HFF-Myc (cell line): ENCODE measurements at places on chromosomes 1 and 21.

DNA sequence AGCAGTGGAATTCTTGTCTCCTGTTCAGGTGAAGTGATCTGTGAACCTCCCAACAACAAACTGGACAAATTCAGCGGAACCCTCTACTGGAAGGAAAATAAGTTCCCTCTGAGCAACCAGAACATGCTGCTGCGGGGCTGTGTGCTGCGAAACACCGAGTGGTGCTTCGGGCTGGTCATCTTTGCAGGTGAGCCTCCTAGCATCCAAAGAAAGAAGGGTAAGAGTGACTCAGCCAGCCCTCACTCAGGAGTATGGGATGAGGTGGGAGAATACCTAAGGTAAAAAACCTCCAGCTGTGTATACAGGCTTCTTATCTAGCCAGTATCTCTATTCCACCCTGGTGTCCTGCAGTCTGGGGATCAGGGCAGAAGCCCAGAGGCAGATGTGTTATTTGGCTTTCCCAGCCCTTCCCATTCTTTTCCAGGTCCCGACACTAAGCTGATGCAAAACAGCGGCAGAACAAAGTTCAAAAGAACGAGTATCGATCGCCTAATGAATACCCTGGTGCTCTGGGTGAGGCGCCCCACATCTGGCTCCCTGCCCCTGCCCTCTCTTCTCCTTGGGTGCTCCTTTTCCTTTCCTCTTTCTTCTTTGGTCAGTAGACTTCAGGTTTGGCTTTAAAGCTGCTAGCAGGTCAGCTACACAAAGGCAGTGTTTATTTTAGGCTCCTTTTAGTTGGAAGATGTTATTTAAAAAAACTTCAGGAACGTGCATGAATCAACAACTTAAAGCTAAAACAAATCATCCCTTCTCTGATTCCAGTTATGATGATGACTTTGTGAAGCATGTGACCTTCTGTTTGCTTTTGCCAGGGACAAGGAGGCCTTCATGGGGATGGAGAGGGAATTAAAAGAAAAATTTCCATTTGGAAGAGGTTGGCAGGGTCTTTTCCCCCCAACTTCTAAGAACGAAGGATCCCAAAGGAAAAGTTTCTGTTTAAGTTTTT lies 9.0 kb downstream of the ATP8B2 start:
- DNase-seq = no peak

DNA sequence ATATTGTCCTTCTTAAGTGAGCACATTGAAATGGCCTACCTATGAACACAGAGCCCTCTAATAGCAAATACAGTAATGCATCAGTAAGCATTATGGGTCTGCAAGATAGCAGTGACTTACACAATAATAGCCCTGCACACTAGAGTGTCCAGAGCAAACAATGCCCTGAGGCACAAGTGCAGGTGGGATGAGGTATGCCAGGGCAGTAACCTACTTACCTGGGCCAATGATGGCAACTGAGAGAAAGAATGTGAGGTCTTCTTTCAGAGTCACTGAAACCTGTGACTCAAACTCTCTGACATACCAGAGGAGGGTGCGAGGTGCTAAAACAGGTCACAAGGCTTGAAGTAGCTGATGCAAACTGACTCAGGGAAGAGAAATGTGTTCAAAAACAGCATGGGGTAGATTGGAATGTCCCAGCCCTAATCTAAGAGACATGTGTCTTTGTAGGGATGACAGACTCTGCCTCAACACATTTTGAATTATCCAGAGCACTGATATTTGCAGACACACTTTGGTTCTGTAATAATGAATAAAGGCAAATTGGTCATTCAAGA lies 168.5 kb upstream of the RUNX1 start:
- DNase-seq = no peak

- DNase-seq = no peak
Measured at GRCh38 chr1:33960188-33960895, 96.5 kb downstream of the HMGB4 start.

- no peak for DNase-seq
Measured at GRCh38 chr1:109605381-109605780, 14.0 kb downstream of the GNAT2 start.

DNA sequence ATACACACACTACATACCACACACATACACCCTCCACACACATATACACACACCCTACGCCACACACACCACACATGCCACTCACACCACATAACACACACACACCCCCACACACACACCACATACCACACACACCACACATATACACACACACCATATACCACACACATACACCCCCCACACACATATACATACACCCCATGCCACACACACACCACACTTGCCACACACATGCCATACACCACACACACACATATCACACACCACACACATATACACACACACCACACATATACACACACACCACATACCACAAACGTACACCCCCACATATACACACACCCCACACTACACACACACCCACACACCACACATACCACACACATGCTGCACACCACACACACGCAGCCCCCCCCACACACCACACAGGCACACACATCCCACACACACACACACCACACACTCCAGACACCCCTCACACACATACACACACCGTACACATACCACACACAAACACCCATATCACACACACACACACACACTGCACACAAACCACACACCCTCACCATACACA lies 76.7 kb upstream of the TMPRSS2 start:
- DNase-seq = no peak

- DNase-seq = no peak
Measured at GRCh38 chr21:14736162-14736561, 190.0 kb upstream of the SAMSN1 start.

GRCh38 chr21:36004441-36004840 lies 55.9 kb downstream of the SETD4 start:
- DNase-seq = no peak

GRCh38 chr1:2098301-2098698 lies 48.1 kb downstream of the PRKCZ start:
- DNase-seq = no peak

DNA sequence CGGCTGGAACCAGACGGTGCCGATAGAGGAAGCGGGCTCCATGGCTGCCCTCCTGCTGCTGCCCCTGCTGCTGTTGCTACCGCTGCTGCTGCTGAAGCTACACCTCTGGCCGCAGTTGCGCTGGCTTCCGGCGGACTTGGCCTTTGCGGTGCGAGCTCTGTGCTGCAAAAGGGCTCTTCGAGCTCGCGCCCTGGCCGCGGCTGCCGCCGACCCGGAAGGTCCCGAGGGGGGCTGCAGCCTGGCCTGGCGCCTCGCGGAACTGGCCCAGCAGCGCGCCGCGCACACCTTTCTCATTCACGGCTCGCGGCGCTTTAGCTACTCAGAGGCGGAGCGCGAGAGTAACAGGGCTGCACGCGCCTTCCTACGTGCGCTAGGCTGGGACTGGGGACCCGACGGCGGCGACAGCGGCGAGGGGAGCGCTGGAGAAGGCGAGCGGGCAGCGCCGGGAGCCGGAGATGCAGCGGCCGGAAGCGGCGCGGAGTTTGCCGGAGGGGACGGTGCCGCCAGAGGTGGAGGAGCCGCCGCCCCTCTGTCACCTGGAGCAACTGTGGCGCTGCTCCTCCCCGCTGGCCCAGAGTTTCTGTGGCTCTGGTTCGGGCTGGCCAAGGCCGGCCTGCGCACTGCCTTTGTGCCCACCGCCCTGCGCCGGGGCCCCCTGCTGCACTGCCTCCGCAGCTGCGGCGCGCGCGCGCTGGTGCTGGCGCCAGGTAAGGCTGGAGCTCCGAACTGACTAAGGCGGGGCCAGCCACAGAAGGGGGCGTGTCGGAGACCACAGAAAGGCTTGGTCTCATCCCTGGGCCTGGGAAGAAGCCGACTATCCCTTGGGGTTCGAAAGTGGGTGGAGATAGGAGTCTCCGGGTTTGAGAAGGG lies 486 bp downstream of the SLC27A3 start:
- no peak for DNase-seq

DNA sequence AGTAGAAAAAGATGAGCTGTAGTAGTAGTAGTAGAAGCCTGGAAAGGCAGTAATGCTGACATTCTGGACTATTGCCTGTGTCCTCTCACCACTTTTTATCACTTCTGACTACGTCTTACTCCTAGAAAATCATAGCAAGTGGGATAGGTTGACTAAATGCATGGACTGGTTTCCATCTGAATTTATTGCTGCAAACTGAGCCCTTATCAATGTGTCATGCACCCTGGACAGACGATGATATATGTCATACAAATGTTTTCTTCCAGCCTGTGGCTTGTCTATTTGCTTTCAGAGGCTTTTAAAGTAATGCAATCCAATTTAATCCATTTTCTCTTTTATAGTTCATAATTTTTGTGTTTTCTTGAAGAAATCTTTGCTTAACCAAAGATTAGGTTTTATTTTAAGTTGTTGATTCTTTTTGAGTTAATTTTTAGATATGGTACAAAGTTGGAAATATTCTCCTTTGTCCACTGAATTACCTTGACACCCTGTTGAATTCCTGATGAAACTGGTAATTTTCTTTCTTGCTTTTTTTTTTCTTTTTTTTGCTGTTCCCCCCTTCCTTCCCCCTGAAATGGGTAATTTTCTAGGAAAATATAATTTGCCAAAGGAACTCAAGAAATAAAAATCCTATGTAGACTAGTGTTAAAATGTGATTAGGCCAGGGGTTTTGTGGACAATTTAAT lies 47.1 kb downstream of the PHACTR4 start:
- no peak for DNase-seq

DNA sequence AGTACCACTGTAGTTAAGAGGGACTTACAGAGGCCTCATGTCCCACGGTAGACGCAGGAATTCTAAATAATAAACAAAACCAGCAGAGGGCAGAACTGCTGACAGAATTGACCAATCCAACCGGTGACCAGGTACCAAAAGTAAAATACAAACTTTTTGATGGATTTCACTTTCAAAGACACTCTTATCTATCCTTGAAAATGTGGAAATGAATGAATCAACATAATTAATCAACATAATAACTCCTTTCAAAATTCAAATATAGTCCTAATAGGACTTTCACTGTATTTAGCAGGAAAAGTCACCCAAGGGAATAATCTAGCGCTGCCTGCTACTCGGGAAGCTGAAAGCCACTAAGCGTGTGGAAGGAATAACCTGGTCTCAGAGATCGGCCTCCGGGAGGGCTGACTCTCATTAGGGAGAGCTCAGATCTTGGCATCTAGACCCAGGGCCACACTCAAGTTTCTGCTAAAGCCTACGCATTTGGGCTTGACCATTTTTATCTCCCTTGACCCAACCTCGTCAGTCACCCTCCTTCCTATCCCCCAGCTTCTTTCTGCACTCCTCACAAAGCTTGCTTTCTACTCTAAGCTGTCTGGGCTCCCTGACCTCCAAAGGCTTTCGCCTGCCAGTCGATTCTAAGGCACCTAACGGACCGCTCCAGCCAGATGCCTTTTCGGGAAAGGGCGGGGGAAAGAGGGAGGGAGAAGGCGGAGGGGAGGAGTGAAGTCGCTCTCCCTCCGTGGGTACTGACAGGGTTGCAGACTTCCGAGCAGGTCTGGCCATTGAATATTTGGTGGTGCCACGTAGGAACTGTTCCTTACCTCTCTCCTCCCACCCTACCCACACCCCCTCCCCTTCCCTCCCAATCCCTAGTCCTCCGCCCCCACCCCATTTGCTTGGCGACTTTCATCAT lies 1.6 kb downstream of the COL11A1 start:
- DNase-seq = no peak

DNA sequence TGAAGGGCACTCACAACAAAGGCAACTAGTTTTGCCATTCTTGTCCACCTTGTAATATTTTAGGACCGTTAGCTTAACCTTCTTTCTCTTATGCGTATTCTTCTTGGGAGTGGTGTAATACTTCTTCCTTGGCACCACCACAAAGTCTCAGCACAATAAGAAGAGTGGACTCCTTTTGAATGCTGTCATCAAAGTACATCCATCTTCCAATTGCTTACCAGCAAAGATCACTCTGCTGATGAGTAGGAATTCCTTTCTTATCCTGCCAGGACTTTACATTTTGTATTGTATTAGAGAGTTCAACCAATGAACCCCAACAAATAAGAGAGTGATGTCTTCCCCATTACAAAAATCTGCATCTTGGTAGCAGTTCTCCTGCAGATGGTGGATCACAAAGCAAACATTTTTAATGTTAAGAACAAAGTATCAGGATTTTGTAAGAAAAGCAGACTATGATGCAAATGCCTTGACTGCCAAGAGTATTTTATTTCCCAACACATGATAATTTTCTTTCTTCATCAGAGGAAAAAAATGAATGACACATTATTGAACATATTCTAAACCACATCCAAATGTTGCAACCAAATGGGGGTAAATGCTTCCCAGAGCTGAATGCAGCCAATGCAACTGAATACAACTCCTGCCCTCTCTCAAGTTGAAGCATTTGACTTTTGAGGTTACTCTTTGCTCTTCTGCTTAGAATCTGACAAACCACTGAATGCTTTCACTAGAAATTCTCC lies 5.1 kb upstream of the ARNT start:
- peak; percentile 6 for DNase-seq

- DNase-seq = no peak
Measured at GRCh38 chr1:86703696-86704457, 499 bp upstream of the SH3GLB1 start.

DNA sequence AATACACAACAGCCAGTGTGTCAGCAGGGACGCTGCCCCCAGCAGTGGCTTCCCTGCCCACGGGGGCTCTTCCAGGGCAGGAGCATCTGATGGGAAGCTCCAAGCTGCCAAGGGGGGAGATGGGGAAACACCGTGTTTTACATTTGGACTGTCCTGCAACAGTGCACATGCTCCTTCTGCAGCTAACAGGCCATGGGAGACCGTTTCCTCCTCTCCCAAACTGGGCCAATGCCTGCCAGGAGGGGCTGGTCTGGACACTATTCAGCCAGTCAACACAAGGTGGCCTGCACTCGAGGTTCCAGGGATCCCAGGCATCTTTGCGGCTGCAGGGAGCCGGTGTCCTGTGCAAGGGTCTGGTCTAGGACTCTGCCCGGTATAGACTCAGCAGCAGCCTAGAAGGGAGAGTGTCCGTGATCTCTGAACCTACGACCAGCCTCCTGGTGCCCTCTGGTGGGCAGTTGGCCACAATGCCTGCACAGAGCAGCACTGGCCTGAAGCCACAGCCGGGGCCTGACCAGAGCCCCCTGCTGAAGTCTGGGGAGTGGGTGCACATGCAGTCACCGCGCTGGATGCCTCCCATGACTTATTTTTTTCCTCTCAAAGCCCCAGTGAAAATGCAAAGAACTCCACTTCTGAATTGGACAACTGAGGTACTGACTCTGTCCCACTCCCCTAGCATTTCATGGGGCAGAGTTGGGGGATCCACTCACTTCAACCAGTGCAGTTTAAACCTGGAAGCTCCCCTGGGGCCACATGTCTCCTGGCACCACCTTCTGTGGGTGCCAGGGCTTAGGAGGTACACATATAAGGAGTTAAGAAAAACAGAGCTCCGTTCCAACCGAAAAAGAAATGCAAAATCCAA lies 33.3 kb downstream of the RCC2 start:
- peak; percentile 32 for DNase-seq

GRCh38 chr1:78304761-78305160 lies 186.0 kb upstream of the PTGFR start:
- no peak for DNase-seq

- DNase-seq = no peak
Measured at GRCh38 chr1:203252678-203253077, 23.2 kb upstream of the CHIT1 start.
